ENCODE measurements at places on chromosomes 12 and 14. TPM values are rescaled to one million over a fixed set of nuclear protein-coding genes. Genes with fewer than 3 reads are reported as not detected.

Gene PRPH
- total RNA-seq, result not detected

Gene CLEC4A
- total RNA-seq, result 0.32 TPM

Gene IRAK3
- total RNA-seq, result 2.6 TPM

Gene DTX1
- not detected for total RNA-seq

Gene SGPP1
- 27.4 TPM for total RNA-seq

Gene ISCA2
- total RNA-seq, result 24.6 TPM

Gene TAS2R14
- total RNA-seq, result 6.9 TPM

All from fibroblast of villous mesenchyme (primary cell).